Activated gamma-delta T cell (primary cell): ENCODE measurements at places on chromosomes 1 and 21.

DNA sequence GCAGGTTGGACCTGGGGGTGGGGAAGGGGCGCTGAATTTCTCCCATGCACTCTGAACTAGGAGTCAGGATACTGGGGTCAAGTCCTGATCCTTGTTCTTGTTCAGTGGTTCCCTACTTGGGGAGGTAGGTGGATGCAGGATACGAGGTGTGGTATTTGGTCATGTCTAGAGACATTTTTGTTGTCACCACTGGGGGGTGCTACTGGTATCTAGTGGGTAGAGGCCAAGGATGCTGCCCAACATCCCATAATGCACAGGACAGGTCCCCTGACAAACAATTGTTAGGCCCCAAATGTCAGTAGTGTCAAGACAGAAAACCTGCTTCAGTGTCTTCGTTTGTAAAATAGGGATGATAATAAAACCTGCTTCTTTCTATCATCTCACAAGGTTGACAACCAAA is 259.0 kb upstream of the FOXD3 start:
- no peak for DNase-seq

DNA sequence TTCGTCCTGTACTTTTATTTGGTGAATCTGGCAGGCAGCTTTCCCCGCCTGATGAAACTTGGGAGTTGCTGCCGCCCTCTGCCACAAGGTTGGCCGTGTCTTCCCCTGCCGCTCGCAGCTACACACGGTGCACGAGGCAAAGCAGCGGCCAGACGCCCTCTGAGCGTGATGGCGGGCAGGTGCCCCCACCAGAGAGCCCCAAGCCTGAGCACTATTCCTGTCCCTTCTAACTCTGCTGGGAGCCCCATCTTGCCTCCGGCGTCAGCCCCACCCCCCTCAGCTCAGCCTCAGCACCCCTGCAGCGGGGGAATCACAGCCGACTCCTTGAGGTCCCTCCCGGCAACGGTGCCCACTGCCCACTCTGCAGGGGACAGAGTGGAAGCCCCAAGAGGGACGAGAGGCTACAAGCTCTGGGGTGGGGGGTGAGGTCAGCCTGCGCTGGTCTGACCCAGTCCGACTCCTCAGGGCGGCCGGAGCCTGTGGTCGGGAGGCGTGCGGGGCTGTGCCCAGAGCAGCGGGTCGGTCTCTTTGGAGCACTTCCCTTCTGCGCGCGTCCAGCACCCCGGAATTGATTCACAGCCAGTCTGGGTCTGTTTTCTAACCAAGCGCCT is 41.3 kb downstream of the RIPK4 start:
- DNase-seq, result no peak

GRCh38 chr1:14768582-14769304 is 170.3 kb downstream of the KAZN start:
- DNase-seq, result no peak

DNA sequence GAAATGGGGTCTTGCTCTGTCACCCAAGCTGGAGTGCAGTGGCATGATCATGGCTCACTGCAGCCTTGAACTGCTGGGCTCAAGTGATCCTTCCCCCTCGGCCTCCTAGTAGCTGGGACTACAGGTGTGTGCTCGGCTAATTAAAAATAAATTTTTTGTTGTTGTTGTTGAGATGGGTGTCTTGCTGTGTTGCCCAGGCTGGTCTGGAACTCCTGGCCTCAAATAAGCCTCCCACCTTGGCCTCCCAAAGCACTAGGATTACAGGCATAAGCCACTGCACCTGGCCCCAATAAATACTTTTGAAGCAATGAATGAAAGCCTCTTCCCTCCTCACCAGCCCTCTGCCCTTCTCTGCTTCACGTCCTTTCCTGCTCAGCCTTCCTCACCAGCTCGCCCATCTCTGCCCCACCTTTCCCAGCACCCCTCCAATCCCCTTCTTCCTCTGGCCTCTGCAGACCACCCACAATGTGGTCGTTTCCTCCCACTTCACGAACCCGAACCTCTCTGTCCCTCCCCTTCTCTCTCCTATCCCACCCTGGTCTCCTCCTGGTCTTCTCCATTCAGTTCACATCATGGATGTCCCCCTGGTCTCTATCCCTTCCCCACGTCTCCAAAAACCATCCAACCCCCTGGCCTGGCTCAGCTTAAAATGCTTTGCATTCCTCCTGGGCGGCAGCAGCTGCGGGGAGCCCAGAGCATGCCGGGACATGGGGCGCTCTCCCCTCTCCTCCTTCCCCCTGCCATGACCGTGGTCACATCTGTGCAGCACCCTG is 38.4 kb downstream of the RAP1GAP start:
- DNase-seq, result no peak

GRCh38 chr1:2791027-2791760 is 10.3 kb downstream of the TTC34 start:
- no peak for DNase-seq

DNA sequence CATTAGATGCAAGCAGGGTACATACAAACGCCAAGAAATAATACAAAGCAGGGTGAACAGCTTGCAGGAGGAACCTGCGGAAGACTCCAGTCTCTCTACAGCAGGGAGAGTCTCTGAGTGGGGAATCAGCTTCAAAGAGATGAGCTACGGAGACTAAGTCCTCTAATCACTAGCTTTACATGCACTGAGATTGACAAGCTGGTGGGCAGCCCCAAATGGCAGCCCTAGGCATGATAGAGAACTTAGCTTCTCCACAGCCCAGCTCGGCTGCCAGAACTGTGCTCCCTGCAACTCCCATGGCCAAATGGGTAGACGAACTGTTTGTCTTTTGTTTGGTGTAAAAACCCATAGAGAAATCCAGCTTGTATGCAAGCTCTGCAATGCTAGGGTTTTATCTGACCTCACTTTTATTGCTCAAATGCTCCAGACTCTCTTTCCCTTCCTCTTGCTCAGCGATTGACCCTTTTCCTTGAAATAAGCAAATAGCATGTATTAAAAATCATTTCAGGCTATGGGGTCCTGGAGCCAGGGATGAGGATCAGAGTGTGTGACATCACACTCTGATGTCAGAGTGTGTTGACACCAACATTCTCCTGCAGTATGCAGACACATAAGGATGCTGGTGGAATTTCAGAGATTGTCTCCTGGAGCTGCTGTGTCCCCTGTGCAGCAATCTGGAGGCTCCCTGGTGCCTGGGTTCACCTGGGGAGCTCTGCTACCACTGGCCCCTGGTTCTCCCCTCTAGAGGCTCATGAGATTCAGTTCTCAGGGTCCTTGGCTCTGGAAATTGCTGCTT is 238.5 kb downstream of the TTLL7 start:
- no peak for DNase-seq

GRCh38 chr1:206655471-206655882 is 20.1 kb downstream of the DYRK3 start:
- DNase-seq, result no peak

DNA sequence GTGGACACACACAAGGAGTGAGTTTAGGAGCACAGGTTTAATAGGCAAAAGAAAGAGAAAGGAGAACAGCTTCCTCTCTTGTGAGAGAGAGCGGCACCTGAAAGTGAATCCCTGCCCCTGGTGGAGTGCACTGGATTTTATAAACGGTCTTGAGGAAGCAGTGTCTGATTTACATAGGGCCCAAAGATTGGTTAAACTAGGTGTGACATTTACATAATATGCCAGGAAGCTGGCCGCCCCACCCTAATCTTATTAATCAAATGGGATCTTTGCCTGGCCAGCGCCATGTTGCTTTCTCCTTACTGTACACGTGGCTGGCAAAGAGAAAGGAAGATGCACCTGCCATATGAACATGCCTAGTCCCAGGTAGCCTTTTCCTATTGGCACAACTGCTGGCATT is 38.7 kb downstream of the CFH start:
- DNase-seq, result no peak

DNA sequence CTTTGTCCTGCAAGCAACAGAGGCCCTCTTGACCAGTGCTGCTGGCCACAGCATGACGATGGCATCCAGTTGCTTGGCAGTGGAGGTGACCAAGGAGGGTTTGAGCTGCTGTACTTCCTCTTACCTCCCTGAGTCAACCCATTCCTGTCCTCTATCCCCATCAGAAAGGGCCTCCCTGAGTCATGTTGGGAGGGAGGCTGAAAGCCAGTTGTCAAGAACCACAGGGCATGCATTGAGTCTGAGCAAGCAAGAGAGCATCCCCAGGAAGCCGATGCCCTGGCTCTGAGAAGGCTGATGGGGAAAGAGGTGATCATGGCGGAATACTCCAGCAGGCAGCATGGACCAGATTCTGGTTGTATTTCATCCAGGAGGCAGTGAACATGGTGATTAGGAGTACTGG is 69.6 kb downstream of the LACTBL1 start:
- DNase-seq, result no peak

GRCh38 chr1:153711026-153711425 is 16.8 kb upstream of the INTS3 start:
- no peak for DNase-seq

- DNase-seq, result no peak
Measured at GRCh38 chr1:176552999-176553398, 90.0 kb downstream of the PAPPA2 start.

GRCh38 chr1:211068976-211069375 is 65.0 kb downstream of the KCNH1 start:
- no peak for DNase-seq

- no peak for DNase-seq
Measured at GRCh38 chr1:113101588-113101987, 28.6 kb downstream of the LRIG2 start.

DNA sequence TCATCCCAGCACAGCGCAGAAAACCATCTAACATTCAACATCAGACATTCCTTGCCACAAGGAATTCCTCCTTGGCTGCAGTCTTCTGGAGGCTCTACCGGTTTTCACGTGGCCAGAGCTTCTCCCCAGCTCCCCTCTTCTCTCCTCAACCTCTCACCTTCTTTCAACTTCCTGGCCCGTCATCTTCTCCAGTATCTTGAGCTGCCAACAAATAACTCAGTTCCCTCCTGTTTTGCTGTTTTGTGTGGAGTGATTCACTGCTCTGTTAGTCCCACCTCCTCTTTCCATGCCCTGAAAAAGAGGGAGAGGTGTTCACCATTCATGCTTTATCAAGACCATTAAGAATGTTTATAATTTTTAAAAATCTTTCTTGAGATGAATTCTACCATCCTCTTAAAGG is 32.6 kb downstream of the PIGM start:
- DNase-seq, result no peak

- no peak for DNase-seq
Measured at GRCh38 chr1:12435639-12436344, 182.2 kb downstream of the DHRS3 start.

GRCh38 chr1:64387389-64388285 is 82.3 kb upstream of the CACHD1 start:
- no peak for DNase-seq

- no peak for DNase-seq
Measured at GRCh38 chr1:219075121-219075879, 98.4 kb upstream of the LYPLAL1 start.

- DNase-seq, result no peak
Measured at GRCh38 chr1:89670711-89671110, 37.8 kb downstream of the LRRC8C start.

- peak; percentile 31 for DNase-seq
Measured at GRCh38 chr1:112466078-112466660, 42.6 kb upstream of the WNT2B start.

- DNase-seq, result no peak
Measured at GRCh38 chr1:59126366-59126765, 170.5 kb upstream of the FGGY start.

DNA sequence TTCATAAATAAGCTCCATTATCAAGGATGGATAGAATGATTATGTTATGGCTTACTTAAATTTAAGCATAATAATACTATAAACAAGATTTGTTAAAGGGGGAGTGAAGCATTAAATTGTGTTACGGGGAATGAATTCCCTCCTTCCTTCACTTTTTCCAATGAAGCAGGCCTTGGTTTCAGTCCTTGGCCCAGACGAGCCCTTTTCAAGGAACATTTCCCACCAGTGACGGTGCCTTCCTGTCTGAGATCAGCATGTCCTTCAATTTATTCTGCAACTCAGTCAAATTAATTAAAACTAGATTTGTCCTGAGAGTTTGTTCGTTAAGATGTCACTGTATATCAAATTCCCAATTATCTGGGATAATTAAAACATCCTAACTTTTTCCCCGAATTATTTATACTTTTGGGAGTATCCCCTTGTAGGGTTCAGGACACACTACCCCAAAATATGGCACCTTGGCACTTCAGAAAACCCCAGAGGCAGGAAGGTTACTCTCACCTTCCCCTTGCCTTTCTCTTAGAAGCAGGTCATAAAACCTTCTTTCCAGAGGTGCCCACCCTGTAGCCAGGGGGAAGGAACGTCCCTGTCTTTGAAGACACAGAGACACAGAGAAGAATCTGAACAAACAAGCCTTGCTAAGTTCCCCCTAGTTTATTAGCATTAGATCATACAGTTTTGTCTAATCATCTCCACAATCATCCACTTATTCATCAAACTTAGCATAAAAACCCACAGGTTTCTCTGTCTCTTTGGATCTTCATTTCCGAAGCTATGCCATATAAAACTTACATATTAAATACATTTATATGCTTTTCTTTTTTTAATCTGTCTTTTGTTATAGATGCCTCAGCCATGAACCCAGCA is 86.2 kb upstream of the ARHGAP29 start:
- DNase-seq, result no peak

DNA sequence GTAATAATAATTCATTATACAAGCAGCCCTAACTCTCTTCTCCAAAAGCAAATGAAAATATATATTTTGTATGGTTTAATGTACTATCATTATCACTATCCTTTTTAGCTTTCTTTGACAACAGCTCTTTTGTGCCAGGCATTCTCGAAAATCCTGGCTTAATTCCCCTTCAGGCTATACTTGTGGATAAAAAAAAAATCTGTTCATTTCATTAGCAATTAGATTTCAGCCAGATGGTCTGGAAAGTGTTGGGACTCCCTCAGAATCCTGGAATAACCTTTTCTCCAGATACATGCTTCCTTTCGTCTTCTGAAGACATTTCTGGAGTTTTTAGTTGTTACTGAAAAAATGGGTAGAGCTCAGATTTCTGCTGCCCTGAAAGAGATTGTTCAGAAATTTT is 83.4 kb upstream of the PLPPR4 start:
- DNase-seq, result no peak

DNA sequence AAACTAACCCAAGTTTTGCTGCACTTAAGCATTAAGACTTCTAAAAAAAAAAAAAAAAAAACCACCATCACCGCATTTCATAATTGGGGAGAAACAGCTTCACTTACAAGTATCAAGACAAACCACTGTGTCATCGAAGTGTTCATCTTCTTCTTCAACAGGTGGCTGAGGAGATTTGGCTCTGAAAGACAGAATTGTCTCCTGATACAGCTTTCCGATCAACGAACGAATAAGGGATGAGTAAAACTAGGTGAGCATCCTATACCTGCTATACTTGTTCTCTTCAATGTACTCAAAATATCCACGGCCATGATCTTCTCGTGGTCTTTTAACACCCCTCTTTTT is 2.0 kb downstream of the HNRNPU start:
- DNase-seq, result no peak

GRCh38 chr1:85867189-85867588 is 159.0 kb upstream of the ZNHIT6 start:
- DNase-seq, result no peak

DNA sequence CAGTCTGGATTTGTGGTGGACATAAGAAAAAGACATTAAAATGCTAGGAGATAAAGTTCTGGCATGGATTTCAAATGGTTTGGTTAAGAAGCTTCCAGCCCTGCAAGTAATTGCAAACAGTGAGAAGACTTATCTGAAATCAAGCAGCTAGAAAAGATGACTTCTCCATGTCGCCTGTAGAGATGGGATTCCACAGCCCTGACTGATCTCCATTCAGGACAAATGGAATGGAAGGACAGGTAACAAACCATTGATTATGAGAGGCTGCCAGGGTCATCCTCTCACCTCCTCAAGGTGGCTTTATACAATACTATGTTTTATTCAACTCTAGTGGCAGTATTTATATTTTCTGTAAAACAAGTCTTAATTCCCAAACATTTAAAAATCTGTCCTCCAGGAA is 237.9 kb downstream of the HLX start:
- DNase-seq, result no peak

- no peak for DNase-seq
Measured at GRCh38 chr1:55484173-55484572, 269.0 kb upstream of the USP24 start.
